Vagina (tissue), 2 donors: ENCODE measurements at places on chromosomes 13 and 19.

DNA sequence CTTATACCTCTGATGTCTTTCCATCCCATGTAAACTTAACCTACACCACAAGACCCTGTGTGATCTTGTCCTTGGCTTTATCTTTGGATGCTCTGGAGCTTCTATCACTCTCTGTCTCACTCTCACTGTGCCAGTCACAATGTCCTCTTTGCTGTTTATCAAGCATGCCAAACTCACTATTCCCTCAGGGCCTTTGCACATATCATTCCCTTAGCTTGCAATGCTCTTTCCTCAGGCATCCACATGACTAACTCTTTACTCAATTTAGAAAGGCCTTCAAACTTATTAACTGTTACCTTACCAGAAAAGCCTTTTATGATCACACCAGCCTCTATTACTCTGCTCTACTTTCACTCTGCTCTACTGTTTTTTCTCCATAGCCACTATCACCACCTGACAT lies 354.1 kb downstream of the RFC3 start:
- DNase-seq = no peak

DNA sequence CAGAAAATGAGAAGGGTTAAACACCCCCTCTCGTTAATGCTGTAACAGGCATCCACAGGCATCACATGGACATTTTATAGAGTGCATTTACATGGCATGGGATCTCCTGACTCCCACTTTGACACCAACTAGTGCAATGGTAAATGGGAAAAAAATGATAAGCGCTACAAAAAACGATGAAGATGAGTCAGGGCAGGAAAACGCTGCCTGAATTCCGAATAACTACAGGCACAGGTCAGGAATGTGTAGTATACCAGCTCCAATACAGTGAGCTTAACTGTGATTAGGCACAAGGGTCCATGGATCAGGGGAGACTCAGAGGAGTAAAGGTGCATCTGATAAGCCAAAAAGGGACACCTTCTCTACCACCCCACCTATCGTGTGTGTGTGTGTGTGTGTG lies 223.6 kb downstream of the FOXO1 start:
- DNase-seq = no peak

DNA sequence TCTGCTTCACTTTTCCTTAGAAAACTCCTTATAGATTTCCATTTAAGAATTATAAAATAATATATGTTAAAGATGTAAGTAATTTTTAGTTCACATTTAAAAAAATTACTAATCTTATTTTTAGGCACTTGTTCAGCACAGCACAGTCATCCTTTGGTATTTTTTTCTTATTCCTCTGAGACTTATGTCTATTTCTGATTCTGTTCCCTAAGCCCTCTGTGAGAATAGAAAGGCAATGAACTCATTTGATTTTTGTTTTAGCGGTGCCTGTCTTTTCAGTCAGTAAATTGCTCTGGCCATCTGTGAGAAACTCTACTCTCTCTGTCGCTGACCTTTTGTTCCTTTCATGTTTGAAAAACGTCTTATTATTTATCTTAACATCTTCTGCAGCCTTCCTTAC lies 168.1 kb downstream of the PCDH17 start:
- DNase-seq = no peak

DNA sequence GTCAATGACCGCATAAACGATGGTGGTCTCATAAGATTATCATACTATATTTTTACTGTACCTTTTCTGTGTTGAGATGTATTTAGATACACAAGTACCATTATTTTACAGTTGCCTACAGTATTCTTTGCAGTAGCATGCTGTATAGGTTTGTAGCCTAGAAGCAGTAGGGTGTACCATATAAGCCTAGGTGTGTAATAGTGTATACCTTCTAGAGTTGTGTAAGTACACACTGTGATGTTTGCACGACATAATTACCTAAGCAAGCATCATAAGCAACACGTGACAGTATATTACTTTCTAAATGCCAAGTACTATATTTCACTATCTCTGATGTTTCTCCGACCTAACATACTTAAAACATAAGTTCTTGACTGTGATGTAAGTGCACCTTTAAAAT lies 2.7 kb downstream of the LPAR6 start:
- no peak for DNase-seq

DNA sequence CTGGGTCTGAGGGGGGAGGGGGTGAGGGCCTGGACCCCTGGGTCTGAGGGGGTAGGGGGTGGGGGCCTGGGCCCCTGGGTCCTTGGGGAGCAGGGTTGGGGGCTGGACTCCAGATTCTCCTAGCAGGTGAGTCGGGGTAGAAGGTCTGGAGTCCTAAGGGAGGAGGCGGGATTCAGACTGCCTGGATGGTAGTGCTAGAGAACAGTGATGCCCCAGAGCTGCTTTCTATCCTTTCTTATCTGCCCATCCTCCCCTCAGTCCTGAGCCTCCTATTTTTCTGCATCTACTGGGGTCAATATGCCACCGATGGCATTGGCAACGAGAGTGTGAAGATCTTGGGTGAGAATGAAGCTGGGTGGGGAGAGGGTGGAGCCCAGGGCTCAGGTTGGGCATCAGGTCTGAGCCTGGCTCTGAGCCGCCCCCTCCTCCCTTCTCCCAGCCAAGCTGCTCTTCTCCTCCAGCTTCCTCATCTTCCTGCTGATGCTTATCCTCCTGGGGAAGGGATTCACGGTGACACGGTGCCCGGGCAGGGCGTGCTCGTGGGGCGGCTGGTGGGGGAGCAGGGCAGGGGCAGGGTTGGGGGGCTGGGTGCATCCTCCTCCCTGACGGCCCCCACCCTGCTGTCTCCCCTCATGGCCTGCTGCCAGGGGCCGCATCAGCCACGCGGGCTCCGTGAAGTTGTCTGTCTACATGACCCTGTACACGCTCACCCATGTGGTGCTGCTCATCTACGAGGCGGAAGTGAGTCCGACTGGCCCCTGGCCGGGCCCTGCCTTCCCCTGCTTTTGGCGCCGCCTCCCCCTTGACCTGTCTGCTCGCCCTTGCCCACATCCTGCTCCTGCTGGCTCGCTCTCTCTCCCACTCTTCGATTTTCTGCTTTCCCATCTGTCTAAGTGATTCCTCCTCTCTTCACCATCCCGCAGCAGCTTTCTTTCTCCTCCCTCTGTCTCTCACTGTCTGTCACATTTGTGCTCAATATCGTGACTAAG lies 3.4 kb downstream of the TMEM145 start:
- no peak for DNase-seq
